ENCODE measurements at places on chromosomes 16 and 17.

DNA sequence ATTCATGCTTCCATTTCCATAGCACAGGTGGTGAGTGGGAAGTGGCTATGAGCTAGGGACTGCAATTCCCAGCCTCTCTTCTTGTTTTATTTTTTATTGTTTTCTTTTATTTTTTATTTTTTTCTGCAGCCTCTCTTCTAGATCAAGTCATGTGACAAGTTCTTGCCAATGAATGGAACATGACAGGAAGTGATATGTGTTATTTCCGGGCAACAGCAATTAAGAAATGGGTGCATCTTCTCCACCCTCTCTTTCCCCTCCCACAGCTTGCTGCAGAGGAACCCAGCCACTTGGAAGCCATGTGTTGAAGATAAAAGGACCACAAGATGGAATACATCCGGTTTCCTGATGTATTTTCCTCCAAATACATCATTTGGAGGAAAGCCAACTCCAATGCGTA lies 23.6 kb downstream of the IRX5 start:
- DNase-seq: no peak

DNA sequence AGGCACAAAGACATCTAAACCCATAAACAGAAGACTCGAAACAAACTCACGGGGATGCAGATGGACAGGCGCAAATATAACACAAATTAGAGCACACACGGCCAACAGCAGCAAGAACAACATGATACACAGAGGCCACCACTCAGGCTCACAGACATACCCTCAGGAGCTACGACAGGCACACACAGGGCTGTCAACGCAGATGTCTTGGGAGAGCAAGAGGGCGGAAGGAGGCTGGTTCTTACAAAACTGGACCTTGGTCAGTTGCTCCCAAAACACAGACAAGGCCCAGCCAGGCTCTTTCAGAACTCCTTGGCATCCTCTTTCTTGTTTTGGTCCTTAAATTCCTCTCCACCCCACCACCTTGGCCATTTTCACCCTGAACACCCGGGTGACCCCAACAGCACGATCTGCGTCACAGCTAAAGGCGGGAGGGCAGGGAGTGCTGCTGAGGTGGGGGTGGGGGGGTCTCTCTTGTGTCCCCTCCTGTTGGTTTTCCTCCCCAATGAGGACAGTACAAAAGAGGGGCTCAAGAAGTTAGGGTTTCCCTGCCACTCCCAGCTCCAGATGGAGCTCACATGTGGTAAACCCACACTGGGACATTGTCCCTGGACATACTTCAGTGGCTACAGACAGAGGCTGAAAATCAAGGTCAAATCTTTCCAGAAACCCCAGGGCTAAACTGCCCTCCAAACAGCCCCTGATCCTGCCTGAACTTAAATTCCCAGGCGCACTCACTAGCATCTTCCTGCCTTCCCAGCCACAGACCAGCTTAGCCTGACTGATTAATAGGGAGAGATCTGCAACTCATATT lies 221.3 kb downstream of the C16orf78 start:
- DNase-seq: no peak

DNA sequence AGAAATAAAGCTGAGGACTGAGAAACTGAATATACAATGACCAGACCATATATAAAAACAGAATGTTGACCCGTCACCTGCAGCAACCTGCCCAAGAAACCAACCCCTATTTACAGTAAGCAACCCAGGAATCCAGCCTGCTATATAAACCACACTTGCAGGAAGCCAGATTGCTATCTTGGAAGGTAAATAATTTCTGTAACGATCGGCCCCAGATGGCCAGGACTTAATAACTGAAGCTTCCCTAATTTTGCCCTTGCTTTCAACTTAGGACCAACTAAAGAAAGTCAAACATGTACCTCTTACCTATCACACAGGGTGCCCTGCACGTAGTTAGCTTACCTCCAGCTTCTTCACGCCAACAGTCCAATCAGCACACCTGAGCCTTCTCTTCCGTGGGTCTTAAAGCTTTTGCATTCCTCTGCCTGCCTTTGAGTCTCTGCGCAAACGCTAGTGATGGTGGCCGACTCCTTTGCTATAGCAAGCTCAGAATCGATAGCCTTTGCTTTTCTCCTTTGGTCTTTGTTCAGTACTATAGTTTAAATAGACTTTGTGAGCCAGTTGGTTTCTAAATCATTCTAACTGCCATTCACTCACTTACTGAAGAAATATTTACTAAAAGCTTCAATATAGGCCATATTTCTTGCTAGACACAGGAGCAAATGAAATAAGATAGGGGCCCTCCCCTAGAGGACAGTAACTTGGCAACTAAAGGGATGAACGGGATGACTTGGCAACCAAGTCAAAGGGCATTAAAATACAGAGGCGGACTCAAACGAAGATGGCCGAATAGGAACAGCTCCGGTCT lies 31.3 kb downstream of the MPHOSPH6 start:
- no peak for DNase-seq

GRCh38 chr16:72493716-72494415 lies 321.9 kb upstream of the PMFBP1 start:
- no peak for DNase-seq

DNA sequence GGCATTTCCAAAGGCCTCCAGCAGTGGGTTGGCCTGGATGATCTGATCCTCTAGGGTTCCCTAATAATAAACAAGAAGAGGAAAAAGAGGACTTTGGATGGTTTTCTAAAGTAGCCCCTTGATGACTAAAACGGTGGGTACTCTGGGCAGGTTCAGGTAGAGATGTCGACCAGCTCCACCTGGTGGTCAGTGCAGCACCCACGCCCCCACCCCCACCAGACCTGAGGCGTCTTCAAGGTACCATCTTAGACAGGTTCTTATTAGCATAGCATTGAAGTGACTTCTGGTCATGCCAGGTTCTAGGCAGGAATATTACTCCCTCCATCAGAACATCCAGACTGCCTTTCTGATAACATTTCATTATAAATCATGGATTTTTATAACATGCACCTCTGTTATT lies 15.0 kb downstream of the MYH13 start:
- DNase-seq: peak; percentile 50

GRCh38 chr16:35414563-35414962 lies 1955.2 kb downstream of the TP53TG3F start:
- no peak for DNase-seq

- no peak for DNase-seq
Measured at GRCh38 chr17:69672924-69673323, 258.4 kb downstream of the MAP2K6 start.

DNA sequence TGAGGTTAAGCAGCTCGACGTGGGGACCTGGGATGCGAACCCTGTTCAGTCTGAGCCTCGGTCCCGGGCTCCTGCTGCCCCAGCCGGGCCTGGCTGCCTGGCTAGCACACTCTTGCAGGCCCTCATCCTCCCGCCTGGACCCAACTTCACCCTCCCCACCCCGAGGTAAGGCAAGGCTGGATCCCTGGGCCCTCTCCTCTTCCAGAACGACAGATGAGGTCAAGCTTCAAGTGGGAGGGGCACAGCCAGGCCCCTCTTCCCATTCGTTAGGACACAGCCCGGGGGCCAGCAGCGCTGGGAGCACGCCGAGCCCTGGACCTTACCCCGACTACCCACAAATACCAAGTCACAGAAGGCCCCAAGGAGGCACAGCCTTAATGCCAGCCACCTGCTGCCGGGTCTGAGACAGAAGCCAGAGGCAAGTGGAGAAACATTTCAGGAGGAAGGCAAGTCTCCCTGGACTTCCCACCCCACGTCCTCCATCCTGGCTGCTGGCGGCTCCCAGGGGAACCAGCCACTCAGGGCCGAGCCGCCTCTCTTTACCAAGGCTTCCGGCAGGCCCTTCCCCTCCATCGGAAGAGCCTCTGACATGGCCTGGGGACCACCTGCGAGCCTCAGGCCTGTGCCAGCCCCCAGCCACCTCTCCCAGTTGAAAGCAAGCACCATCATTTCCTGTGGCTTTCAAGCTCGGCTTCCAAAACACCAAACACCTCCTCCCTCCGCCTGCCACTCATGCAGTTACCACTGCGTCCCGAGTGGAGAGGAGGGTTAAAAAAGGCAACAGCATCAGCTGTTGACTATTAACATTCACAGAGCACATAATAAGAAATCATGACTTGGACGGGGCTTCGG lies 59.9 kb downstream of the RPH3AL start:
- no peak for DNase-seq

- DNase-seq: no peak
Measured at GRCh38 chr16:24049113-24049512, 207.0 kb upstream of the CACNG3 start.

DNA sequence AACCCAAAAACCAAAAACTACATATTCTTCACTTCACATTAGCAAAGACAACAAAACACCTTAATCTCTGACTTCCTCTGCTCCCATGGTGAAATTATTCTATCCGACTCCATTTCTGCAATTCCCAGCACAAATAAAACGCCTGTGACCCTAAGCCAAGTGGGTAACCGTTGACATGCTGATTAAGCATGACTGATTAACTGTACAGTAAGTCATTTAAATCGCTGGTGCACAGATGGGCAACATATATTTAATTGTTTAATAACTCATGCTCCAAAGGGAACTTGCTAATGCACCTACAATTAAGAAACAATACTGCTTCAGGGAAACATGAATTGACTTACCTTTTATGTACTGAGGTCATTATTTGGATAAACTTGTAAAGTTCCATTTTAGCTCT lies 436.7 kb downstream of the KIF2B start:
- peak; percentile 86 for DNase-seq

GRCh38 chr17:50564916-50565315 lies 4.4 kb downstream of the CACNA1G start:
- peak; percentile 61 for DNase-seq

GRCh38 chr17:78933959-78934568 lies 8.9 kb upstream of the TIMP2 start:
- peak; percentile 74 for DNase-seq

DNA sequence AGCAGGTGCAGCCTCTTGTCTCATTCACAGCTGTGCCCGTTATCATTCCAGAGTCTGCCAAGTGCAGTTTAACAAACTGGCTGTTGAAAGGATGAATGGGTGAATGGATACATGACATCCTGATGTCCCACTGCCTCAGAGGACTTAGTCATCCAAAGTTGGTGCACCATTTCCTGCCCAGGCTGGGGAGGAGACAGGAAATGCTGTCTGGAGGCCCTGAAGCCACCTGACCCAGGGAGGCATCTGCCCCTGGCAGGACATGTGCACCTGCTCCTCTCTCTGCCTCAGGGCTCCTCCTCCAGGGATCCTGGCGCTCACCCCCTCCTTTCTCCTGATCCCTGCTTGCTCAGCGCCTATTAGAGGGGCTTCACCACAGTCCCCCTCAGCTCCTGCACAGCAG lies 1.8 kb upstream of the CD300C start:
- DNase-seq: no peak

DNA sequence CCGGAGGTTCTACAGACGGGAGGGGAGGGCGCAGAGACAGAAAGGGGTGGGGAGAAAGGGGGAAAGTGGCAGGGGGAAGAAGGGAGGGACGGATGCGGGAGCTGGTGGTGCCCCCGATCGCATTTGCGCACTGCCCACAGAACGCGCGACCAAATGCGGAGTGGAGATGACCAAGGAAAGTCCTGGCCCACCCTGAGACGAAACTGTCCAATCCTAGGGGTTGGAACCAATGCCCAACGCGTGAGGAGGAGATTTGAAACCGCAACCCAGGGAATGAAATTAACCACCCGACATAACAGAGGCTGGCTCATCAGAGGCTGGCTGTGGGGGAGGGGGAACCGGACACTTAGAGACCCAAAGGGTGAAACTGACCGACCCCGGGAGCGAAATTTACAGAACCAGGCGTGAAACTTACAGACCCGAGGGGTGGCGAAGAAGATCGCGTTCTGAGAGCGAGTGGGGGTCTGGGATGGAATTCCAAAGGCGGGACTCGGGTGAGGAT lies 1.4 kb downstream of the HES7 start:
- DNase-seq: peak; percentile 63

DNA sequence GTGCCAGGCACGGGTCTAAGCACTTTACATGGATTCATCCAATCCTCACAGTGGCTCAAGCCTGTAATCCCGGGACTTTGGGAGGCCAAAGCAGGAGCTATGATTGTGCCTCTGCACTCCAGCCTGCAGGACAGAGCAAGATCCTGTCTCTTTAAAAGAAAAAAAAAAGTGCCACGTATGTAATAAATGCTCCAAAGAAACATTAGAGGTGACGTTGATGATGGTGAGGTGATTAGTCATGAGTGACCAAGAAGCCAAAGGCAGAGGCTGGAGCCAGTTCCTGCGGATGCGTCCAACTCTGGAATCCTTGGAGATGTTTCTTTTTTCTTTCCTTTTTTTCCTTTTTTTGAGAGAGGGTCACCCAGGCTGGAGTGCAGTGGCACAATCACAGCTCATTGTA lies 59.4 kb upstream of the SIAH1 start:
- DNase-seq: no peak

GRCh38 chr16:87702325-87702811 lies 63.4 kb downstream of the KLHDC4 start:
- DNase-seq: peak; percentile 19

GRCh38 chr16:28984619-28985135 lies at the start of gene LAT:
Gene LAT, plus strand, starts transcription at chr16:28985052. Its CDS starts 366 bp downstream, at chr16:28985418.
- DNase-seq: no peak

GRCh38 chr17:20226814-20227482 lies 217.8 kb downstream of the SPECC1 start:
- peak; percentile 93 for DNase-seq

GRCh38 chr17:19424934-19425868 lies 14.2 kb downstream of the RNF112 start:
- DNase-seq: no peak

- DNase-seq: peak; percentile 78
Measured at GRCh38 chr17:80252871-80253270, 7.8 kb upstream of the RNF213 start.

DNA sequence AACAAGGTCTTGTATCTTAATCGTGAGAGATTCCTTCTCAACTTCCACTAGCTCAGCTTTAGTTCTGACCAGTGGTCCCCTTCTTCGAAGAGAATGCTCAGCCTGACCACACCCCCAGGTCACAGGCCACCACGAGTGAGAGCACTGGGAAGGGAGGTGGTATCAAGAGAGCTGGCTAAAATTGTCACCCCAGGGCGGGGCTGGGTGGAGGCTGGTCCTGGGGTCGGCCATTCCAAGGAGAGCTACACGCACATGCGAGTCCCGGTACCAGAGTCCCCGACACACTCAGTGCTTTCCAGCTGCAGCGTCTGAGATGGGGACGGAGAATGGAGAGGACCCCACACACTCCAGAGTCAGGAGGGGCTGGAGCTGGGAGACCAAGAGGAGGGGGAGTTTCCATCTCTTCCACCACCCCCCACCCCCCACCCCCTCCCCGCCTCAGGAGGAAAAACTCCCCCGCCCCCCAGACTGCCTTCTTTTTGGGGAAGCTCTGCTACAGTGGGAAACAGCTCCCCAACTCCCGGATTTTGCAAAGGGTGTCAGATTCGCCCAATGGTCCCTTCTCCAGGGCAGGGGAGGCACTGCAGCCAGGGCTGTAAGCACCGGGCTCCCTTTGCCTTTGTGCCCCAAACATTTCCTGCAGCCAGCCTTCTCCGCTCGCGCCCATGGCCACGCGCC lies 1.6 kb downstream of the C1QL1 start:
- DNase-seq: no peak

DNA sequence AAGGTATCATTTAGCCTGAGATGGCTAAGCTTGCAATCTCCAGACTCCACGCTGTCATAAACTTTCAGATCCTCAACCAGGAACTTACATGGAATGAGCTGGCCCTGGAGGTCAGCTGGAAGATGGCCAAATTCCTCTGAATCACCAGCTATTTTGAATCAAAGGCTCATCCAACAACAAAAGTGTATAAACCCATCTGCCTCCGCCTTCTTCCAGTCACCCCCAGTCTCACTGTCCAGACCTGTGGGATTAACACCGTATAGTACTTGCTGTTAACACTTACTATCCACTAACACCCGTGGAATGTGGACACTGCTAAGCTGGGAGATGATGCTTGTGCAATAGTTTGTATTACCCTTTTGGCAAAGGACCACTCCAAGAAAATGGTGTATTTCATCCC lies 1.9 kb upstream of the LCMT1 start:
- no peak for DNase-seq

- DNase-seq: no peak
Measured at GRCh38 chr16:17313085-17313611, 157.6 kb downstream of the XYLT1 start.
